ENCODE measurements at places on chromosomes 3 and 15.

- DNase-seq: peak; percentile 67
Observed at GRCh38 chr15:49620199-49620598, 419 bp downstream of the FAM227B start.

- DNase-seq: no peak
Observed at GRCh38 chr3:87997298-87997697, 61.5 kb downstream of the CGGBP1 start.

DNA sequence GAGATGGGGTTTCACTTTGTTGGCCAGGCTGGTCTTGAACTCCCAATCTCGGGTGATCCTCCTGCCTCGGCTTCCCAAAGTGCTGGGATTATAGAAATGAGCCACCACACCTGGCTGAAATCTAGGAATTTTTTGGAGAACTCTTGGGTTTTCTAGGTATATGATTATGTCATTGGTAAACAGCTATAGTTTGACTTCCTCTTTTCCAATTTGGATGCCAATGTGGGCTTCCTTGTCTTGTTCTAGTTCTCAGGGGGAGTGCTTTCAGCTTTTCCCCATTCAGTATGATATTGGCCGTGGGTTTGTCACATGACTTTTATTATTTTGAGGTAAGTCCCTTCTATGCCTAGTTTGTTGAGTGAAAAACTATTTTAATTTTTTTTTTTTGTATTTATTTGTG, 17.9 kb downstream of the KCNMB3 start:
- DNase-seq: no peak

GRCh38 chr15:92880796-92881195, 19.3 kb upstream of the CHD2 start:
- DNase-seq: no peak

GRCh38 chr3:96756516-96756915, 57.9 kb upstream of the EPHA6 start:
- no peak for DNase-seq

DNA sequence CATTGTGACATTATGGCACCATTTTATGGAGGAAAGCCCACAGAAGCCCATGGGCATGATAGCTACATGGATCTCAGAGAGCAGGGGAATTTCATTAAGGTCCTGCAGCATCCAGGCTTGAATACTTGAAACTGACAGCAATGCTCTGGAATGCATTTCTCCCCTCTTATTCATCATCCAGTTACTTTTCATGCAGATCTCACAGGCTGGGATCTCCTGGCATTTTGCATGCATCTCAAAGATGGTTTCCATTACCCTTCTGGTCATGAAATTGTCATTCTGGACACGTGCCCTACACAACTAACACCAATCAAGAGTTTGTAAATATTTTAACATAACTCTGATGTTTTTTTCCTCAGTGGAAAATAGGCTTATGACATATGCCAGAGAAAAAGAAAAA, 32.4 kb downstream of the VGLL3 start:
- peak; percentile 97 for DNase-seq

DNA sequence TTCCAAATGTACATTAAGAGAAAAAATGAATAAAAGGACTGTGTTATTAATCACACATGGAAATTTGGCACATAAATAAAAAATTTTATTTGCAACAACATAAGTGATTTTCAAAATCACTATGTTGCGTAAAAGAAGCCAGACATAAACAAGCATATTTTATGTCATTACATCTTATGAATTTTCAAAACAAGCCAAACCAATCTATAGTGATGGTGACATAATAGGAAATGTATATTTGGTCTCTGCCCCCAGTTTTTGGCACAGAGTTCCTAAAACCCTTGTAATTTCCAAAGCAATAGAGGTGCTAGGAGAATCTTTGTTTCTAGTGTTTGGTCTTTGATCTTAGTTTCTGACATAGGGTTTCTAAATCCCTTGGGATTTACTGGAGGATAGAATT, 543.3 kb downstream of the ZBBX start:
- DNase-seq: no peak

- no peak for DNase-seq
Observed at GRCh38 chr15:85331655-85332285, 48.6 kb upstream of the AKAP13 start.

DNA sequence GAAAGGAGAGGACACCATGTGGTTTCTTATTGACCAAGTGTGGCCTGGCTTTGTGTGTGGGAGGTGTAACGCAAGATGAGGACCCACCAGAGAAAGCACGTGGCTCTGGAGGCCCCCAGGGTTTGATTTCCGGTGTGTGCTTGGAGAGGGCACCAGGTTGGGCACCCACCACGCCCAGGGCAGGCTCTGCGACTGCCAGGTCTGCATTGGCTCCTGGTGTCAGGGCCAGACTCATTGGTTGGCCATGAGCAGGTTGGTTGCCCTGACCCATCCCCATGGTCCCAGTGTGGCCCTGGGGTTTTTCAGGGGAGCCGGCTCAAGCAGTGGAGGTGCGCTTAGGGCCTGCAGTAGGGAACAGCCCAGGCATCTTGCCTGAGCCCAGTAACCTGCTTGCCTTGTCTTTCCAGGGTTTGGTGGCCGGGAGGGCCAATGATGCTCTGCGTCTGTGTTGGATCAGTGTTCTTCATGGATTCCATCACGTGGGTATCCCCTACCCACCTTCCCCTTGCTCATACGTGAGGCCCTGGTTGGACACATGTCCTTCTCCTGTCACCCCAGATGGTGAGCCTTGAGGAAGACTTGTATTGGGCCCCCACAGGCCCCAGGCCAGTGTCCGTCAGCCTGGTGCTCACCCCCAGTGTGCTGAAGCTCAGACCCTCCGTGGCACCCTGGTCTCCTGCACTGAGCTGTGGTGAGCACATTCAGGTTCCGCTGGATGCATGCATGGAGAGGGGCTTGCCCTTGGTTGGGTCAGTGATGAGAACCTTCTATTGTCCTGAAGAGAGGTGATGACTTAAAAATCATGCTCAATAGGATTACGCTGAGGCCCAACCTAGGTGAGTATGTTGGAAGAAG, 193.9 kb downstream of the UBE3A start:
- DNase-seq: no peak

- no peak for DNase-seq
Observed at GRCh38 chr3:107854733-107855132, 236.1 kb downstream of the CD47 start.

Measured in AG10803 (cell line).